ENCODE measurements at places on chromosomes 11 and 22.

GRCh38 chr22:23523713-23524112 is 56.4 kb downstream of the IGLL1 start:
- DNase-seq = no peak

DNA sequence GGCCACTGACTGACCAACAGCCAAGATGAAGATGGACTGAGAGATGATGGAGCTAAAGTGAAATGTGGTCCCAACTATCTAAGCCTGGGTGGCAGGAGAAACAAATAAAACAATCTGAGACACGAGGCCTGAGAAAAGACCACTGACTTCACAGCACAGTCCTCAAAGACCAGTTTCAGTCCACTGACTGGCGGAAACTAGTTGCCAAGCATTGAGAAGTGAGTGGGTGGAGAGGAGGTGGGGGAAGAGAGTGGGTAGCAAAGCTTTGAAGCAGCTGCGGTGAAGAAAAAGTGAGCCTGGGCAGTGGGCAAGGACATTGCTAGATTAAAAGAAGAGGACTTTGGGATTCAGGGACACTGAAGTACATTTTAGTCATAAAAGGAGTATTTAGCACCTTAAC is 1.9 kb downstream of the MS4A1 start:
- DNase-seq = no peak

GRCh38 chr11:119107538-119108145 is 498 bp downstream of the C2CD2L start:
- no peak for DNase-seq

GRCh38 chr22:47624252-47625012 is 862.0 kb downstream of the TBC1D22A start:
- no peak for DNase-seq

DNA sequence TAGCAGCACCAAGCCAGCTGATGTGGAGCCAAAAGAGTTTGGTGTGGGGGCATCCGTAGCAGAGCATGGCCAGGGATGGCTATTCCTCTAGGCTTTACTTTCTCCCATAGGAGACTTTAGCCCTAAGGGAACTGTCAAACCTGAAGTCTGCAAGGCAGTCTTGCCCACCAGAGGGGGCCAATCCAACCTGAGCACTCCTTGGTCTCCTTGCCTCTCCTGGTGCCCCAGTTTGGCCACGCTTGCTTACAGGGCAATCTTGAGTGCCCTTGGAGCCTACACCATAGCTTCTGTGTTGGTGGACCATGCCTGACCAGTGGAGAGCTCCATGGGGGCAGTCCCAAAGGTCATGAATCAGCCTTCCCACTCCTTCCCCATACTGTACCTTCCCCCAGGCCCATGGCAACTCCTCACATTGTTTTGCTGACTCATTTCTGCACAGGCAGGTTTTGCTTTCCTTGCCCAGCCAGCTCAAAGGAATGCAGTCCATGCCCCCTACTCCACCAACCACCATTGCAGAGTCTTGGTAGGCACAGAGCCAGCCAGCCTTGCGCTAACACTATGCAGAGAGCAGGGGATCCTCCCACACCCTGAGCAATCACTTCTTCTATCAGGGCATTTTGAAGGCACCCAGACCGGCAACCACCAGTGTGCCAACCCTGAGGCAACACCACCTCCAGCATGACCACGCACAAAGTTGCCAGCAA is 1421.2 kb upstream of the RAG2 start:
- DNase-seq = peak; percentile 94

- no peak for DNase-seq
These were observed 174.1 kb downstream of the FAM181B start for GRCh38 chr11:82559609-82560008.

Data from bronchial epithelial cell (primary cell).